Dermis microvascular lymphatic vessel endothelial cell (primary cell): ENCODE measurements at places on chromosomes 11 and 22. TPM values are rescaled to one million over a fixed set of nuclear protein-coding genes. Genes with fewer than 3 reads are reported as not detected.

PKP3 gene
- 0.38 and 0.39 TPM in 2 replicates for total RNA-seq

MAPK8IP1 gene
- 2.1 and 2.8 TPM in 2 replicates for total RNA-seq

CCDC85B gene
- total RNA-seq, result 40.7 and 49.3 TPM in 2 replicates

SLC7A4 gene
- not detected in 2 replicates for total RNA-seq

RIMBP3B gene
- under 0.01 TPM in 1 of 2 replicates, not detected in the other for total RNA-seq

ZNF280A gene
- under 0.01 TPM in 1 of 2 replicates, not detected in the other for total RNA-seq

OR51E2 gene
- total RNA-seq, result not detected in 2 replicates

OR5AS1 gene
- total RNA-seq, result not detected in 2 replicates

CHORDC1 gene
- total RNA-seq, result 21.1 and 23.4 TPM in 2 replicates

CTSW gene
- 0.13 TPM in 2 replicates for total RNA-seq

MS4A12 gene
- not detected in 2 replicates for total RNA-seq

POU2AF1 gene
- total RNA-seq, result not detected in 2 replicates

TENM4 gene
- total RNA-seq, result under 0.01 and 0.13 TPM in 2 replicates

ELMOD1 gene
- 0.25 and 1.2 TPM in 2 replicates for total RNA-seq

MYRF gene
- 0.25 and 0.26 TPM in 2 replicates for total RNA-seq

SLC5A1 gene
- total RNA-seq, result under 0.01 TPM in 2 replicates

IFT27 gene
- total RNA-seq, result 10.8 and 16.2 TPM in 2 replicates

WNT11 gene
- 0.13 TPM in 1 of 2 replicates, not detected in the other for total RNA-seq

OR4A16 gene
- total RNA-seq, result not detected in 2 replicates

SIRT3 gene
- 5.8 and 9.6 TPM in 2 replicates for total RNA-seq

AGBL2 gene
- total RNA-seq, result 0.13 and 0.38 TPM in 2 replicates

TPBGL gene
- under 0.01 and 0.13 TPM in 2 replicates for total RNA-seq

LRRN4CL gene
- total RNA-seq, result 0.38 and 0.51 TPM in 2 replicates

SYT7 gene
- 0.25 and 0.39 TPM in 2 replicates for total RNA-seq

C11orf65 gene
- not detected in 2 replicates for total RNA-seq
